ENCODE measurements at places on chromosomes 6 and 20.
A peak's percentile ranks its signal among the peaks of the same experiment; 100 is the strongest.

DNA sequence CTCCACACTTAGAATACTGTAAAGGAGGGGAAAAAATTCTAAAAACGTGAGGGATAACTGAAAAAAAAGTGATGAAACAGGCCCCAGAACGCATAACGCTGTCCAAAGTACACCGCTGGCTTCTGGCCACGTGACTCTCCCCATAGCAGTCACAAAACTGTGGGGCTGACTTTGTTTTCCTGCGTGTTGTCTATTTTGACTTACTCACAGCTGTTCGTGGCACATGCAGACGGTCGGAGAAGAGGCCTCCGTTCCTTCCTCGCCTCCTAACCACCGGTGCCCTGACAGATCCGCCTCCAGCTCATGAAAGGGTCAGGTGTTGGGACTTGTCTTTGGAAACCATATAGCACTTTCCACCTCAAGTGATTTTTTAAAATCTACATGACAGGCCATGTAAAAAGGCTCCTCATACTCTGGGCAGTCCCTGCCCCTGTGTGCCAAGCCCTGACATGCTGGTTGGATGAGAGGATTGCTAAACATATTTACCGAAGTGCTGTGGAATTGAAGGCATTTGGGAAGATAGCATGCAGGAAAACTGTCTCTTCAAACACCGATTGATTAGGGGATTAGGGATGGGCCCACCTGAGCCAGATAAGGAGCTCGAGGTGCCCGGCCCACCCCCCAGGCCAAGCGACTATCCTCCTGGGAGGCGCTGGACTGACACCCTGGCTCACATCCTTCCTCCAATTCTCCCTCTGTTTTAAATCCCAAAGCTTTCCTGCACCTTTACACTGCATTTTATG lies 54.8 kb downstream of the DACT2 start:
- no peak for DNase-seq

GRCh38 chr6:170130201-170130621 lies 160.7 kb downstream of the DLL1 start:
- no peak for DNase-seq

DNA sequence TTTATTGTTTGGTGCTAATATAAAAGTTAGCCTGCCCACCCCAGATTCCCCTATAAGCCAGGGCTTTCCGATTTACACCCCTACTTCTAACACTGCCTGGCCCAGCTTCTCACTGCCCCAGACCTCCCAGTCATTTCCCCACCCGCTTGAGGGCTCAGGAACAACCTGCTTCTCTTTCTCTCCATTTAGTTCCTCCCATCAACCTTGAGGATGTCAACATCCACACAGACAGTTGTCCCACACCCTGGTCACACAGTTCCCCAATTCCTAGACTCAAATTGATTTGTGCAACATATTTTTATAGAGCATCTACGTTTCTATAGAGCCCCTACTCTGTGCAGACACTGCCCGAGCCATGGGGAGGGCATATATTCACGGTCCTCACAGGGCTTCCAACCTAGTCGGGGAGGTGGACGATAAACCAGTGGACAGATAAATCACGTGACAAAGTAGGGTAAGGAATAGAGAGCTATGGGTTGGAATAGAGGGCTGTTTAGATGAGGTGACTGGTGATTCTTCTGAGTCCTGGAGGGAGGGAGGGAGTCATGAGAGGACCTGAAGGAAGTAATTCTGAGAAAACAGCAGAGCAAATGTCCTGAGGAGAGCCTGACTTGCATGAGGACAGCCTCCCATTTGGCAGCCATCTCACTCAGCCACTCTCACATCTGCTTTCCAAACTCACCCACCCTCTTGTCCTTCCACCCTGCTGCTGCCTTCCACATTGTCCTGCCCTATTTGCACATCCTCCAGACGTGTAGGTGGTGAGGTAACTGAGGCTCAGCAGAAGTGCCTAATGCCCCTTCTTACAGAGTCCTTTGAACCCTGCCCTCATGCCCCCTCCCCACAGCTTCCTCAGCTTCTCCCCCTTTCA lies 6.3 kb downstream of the GABRR2 start:
- DNase-seq, result no peak

DNA sequence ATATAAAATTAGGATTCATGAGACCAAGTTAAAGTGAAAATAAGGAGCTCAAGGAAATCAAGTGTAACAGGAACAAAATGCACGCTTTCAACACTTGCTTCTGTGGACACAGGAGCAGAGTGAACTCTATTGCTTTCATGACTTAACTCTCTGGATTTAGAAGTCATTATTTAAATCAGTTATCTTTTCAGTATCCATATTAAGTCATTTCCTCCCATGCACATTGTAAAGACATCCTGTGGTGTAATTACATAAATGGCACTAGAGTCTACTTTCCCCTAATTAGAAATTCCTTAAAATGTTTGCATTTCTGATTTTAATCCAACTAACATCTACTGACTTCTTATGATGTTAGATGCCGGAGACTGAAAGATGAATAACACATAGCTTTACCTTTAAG lies 88.0 kb downstream of the INSM1 start:
- no peak for DNase-seq

DNA sequence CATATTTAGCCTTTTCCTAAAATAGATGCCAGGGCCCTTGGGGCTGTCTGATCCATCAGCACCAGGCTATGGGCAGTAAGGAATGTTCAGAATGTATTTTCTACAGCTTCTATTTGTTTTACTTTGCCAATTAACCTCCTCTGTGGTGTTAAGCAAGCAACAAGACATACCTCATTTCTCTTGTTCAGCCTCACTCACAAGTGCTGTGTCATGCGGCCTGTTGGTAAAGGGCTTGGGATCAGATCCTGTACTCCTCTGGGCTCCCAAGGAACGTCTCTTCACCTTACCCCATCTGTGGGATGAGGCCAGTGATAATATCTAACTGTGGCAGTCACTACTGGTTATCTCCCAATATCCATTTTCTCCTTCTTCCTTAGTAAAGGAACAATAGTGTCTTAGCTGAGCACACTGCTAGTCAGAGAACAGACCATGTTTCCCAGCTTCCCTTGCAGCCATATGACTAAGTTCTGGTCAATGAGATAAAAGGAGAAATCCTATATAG lies 7.0 kb upstream of the DSTN start:
- DNase-seq, result no peak

GRCh38 chr6:13377054-13377758 lies 48.9 kb upstream of the TBC1D7 start:
- no peak for DNase-seq

DNA sequence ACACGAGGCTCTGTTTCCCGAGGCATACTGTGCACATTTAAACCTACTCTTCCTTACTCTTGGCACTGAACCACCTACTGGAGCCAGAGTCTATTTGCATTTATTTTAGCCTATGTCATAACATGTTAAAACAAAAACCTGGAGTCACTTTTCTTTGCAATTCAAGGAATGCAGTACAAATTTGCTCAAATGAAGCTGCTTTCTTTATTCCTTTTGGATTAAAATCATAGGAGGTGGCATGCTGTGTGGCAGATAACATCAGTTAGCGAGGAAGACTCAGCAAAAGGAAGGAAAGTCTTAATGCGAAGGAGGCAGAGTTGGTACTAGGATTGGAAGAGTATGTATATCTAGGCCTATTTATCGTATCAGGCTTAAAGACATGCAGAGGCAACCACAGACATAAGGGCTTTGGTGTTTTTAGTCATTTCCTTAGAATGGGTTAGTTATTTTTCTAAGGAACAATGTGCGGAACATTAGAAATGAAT lies 92.9 kb downstream of the SAMD3 start:
- no peak for DNase-seq

DNA sequence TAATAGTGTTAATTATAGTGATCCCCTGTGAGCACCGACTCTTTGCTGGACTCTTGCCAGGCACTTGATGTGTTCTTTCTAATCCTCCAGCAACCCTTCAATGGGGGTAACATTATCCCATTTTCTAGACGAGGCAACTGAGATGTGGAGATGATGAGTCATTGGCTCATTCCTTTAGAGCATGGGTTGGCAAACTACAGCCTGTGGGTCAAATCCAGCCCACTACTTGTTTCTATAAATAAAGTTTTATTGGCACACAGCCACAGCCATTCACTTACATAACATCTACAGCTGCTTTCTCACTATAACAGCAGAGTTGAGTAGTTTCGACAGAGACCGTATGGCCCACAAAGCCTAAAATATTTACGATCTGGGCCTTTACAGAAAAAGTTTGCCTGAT lies 249.5 kb upstream of the KCNG1 start:
- DNase-seq, result no peak

- peak; percentile 61 for DNase-seq
Measured at GRCh38 chr6:16683641-16684194, 77.5 kb downstream of the ATXN1 start.

DNA sequence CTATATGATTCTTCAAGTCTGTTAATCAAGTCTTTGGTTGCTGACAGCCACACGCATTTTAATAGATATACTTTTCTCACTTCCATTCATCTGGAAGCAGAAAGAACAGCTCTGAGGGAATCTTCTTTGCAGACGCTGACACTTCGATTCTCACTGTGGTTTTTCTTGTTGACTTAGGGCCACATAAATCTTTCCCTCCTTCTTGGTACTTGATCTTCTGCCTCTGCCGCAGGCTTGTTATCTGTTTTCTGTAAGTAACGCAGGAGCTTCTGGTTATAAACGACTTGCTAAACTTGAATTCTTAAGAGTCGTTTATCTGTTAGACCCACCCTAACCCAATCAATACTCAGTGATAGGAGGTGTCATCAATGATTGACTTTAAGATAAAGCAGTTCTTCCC lies 268.8 kb upstream of the SULF2 start:
- no peak for DNase-seq

DNA sequence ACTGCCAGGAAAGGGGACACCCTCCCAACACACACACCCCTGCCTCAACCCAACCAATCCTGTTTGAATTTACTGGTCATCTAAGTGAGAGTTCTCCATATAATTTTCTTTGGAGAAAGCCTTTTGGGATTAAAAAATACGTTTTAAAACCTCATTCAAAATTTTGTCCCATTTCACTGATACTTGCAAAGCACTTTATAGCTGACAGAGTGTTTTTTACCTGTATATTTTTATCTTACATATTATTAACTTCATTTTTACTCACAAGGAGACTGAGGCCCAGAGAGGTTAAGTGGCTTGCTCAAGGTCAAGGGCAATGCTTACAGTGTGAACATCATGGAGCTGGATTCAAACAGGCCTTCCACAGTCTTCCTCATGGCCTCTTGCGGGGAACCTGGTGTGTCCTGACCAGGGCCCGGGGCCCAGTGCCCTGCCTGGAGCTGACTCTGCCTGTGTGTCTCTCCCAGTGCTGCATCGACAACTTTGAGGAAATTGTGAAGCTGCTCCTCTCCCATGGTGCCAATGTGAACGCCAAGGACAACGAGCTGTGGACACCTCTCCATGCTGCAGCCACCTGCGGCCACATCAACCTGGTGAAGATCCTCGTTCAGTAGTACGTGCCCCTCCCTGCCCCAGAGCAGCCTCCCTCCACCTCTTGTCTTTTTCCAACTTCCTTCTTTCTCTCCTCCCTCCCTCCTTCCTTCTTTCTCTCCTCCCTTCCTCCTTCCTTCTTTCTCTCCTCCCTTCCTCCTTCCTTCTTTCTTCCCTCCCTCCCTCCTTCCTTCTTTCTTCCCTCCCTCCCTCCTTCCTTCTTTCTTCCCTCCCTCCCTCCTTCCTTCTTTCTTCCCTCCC lies 30.9 kb upstream of the FAM83D start:
- DNase-seq, result no peak

- DNase-seq, result no peak
Measured at GRCh38 chr6:152746172-152746553, 4.4 kb upstream of the VIP start.

DNA sequence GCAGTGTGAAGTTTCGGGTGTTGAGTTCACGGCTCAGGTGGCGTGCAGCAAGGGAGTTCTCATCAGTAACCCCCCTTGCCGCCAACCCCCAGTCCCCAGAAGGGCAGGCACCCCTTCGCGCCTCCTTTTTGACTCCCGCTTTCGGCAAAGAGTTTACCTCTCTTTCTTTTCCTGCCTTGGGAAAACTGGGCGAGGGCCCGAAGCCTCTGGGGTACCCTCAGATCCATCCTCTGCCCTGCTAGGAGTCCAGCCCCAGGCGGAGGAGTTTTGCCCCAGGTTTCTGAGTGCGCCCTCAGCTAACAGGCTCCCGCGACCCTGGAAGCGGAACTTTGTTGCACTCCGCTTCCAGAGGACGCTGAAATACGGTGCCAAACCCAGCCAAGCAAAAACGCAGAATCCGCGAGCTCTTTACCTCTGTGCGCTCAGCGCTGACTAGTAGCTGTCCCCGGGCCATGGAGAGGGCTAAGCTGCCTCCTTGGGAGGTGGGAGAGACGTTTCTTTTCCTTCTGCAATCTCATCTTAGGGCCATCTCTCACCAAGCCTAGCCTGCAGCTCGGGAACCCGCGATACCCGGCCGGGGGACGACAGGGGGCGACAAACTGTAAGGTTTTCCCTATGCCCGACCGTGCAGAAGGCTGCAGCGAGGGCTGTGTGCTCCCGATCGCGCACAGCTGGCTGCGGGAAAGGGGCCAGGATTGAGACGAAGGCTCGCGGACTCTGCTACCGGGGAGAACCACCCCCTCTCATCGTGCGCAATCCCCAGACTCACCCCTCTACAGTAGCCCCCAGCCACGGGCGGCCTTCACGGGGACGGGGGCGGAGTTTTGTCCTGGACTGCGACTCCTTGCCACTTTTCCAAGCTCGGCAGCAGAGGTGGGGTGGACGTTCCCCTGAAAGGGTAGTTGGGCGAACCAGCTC lies 2.7 kb upstream of the PAX1 start:
- DNase-seq, result no peak

GRCh38 chr6:110575925-110576463 lies 99.6 kb upstream of the SLC22A16 start:
- DNase-seq, result no peak

DNA sequence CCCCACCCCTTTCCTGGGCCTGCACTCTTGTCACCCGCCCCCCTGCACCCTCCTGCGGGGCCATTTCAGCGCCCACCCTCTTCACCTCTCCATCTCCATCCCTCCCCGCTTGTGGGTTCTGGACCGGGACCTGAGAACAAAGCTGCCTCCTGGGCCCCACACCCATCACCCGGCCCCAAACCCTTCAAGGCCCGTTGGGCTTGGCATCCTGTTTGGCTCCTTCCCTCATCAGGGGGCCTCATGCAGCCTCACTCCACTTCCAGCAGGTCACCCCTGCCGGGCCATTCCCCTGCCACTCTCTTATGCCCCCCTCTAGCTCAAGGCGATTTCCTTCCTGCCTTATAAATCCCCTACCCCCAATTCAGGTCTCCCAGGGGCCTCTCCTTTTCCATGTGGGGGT lies 67.4 kb downstream of the SRC start:
- DNase-seq, result no peak

Data from CD4-positive, alpha-beta T cell treated with Interleukin-15 for 1 hour (primary cell).